Activated naive CD4-positive, alpha-beta T cell (primary cell): ENCODE measurements at places on chromosomes 6 and 20.

GRCh38 chr6:49409951-49410542 is 53.0 kb downstream of the MMUT start:
- DNase-seq: peak; percentile 9

DNA sequence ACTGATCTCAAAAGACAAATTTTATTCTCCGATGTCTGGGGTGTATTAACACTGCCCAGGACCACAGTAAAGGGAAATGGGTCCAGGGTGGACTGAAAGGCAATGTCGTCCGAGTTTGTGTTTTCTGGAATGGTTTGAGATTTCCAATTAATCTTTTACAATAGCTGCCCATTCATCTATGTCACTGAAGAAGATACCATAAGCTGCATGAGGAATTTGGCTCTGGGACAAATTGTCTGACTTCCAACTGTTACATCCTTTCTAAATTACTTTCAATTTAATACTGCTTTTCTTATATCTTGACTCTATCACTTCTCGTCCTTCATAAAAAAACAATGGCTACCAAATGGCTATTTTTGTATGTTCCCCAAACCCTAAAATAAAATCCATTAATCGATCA is 130.7 kb upstream of the KCNK16 start:
- DNase-seq: no peak

GRCh38 chr6:122799140-122799745 is 10.2 kb downstream of the SMPDL3A start:
- no peak for DNase-seq

DNA sequence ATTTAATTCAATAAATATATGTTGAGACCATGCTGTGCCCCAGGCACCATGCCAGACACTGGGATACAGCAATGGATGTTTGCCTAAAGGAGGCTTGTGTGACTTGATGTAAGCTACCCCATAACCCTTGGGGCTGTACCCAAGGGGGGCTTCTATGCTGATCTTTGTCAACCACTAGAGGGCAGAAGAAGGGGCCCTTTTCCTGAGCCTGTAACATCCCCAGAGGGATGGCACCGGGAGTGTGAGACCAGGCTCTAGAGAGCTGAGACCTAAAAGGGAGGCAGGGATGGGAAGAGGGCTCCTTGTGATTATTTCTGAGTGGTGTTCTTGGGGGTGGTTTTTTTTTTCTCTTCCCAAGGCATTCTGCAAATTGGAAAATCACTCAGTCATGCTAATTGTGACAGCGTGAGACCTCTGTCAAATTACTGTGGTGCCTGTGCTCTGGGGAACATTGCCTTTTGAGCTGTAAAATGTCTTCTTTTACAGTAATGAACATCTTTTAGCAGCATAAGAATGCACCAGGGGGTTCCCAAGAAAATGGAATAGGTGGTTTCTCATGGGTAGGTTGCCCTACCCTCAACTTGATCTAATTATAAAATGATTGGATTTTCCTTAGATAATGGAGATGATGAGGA is 138.7 kb upstream of the SLC24A3 start:
- DNase-seq: no peak

- DNase-seq: no peak
Observed at GRCh38 chr20:25493748-25494505, 86.5 kb downstream of the GINS1 start.

GRCh38 chr6:90146921-90147649 is 149.6 kb downstream of the BACH2 start:
- DNase-seq: no peak

DNA sequence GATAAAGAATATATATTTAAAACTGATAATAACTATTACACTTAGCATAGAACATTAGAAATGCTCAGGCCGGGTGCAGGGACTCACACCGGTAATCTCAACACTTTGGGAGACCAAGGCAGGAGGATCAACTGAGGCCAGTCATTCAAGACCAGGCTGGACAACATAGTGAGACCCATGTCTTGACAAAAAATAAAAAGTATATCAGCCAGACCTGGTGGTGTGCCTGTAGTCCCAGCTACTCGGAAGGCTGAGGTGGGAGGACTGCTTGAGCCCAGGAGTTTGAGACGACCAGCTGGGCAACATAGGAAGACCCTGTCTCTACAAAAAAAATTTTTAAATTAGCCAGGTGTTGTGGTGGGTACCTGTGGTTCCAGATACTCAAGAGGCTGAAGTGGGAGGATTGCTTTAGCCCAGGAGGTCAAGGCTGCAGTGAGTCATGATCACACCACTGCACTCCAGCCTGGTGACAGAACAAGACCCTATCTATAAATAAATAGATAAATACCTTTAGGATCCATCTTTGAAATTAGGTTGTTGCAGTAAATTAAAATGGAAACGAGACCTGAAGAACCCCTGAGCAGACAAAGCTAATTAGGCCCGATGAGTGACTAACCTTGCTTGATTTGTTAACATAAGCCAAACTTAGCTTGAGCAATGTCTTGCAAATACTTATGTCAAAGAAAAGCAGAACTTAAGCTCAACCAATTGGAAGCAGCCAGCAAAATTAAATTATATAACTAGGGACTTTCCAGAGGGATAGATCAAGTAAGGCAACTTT is 75.8 kb upstream of the E2F3 start:
- DNase-seq: no peak

DNA sequence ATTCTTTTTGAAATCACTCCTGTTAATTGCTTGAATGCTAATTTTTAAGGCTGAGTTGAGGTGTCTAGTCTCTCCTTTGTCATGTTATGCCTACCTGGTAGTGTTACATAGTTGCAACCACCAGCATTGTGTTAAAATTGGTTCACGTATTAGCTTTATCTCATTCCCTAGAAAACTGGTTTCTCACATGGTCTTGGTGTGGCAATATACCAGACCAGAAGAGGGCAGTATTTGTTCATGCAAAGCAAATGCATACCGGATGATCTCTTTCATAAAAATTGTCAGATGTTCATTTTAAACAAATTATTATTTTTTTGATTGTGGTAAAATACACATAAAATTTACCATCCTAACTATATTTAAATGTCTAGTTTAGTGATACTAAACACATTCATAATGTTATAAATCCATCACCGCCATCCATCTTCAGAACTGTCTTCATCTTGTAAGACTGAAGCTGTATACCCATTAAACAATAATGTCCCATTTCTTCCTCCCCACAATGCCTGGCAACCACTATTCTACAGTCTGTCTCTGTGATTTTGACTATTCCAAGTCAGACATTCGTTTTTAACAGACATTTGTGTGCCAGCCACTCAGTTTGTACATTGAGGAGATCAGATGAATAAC is 92.8 kb downstream of the ATRN start:
- DNase-seq: no peak

DNA sequence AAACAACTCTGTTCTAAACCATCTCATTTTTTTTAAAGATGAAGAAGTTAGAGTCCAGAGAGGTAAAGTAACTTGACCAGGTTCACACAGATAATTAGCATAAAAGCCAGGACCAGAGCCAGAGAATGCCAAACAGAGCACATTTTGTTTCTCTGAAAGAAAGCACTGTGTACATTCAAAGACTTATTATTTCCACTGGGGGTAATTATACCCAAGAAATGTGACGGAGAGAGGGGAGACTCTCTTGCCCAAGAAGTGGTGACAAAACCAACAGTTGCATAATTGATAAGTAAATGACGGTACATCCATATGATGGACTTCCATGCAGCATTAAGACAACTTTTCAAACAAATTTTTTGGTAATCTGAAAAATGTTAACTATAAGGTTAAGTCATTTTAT is 111.6 kb downstream of the RTN4IP1 start:
- DNase-seq: no peak

DNA sequence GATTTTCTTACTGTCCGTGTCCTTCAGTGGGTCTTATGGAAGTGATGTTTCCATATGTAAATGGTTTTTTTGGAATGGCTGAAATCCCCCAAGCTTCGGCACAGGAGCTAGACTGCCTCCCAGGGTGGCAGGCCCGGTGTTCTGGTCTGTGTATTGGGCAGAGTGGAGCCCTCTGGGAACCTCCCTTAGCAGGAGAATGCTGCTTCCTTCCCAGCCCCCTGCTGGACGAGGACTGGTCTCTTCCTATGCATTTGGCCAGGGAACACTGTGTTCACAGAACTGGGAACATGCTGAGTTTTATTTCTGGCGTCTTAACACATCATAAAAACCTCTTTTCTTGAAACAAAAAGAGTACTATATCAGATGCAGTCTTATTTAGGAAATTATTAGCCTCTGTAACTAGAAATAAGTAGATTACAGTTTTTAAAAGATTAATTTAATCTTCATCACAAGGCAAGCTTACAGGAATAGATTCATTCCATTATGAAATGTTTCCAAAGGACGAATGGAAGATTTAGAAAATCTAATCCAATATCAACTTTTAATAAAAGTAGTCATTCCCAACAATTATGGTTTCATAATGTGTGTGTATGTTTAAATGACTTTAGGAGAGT is 56.6 kb downstream of the SYTL3 start:
- DNase-seq: no peak

- no peak for DNase-seq
Observed at GRCh38 chr6:152596726-152597125, 40.4 kb downstream of the SYNE1 start.

DNA sequence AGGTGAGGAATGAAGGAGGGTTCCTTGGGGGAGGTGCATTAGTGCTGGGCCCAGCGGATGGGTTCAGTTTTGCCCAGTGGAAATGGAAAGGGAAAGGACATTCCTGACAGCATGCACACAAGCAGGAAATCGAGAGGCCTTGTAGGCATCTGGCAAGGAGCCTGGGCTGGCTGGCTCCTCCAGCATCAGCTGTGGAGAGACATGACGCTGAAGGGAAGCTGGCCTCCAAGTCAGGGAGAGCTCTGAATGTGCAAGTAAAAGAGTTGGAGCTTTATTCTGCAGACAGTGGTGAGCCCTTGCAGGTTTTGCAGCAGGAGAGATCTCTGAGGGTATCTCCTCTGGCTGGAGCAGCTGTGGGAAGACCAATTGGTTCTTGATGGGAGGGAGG is 154.3 kb downstream of the MRPL14 start:
- no peak for DNase-seq

- no peak for DNase-seq
Observed at GRCh38 chr6:159913862-159914564, 23.2 kb downstream of the MAS1 start.

DNA sequence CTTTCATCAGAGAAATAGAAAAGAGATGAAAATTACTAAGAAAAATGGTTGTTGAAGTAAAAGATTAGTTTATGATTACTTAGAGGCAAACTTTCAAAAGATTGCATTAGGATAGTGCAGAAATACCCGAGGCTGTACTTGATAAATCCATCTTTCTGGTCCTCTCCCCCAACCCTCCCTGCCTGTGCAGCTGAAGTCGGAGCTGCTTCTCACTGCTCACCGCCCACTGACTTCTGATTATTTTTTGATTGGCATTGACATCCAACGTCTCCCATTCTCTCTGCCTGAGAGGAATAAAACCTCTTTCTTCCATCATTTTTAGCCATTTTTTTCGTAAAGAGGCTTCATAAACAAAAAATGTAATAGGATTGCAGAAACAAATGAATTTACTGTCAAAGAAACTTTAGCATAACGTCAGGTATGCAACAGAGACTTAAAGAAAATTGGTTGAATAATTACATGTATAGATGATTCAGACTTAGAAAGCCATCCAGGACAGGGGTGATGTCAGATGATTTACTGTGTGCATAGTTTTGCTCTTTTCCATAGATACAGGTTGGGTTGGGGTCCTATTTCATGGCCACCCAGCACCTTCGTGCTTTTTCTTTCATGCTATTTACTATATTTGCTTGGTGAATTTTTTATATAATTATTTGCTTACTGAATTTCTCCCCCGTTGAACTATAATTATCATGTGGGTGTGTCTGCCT is 53.6 kb upstream of the EDN3 start:
- DNase-seq: no peak

DNA sequence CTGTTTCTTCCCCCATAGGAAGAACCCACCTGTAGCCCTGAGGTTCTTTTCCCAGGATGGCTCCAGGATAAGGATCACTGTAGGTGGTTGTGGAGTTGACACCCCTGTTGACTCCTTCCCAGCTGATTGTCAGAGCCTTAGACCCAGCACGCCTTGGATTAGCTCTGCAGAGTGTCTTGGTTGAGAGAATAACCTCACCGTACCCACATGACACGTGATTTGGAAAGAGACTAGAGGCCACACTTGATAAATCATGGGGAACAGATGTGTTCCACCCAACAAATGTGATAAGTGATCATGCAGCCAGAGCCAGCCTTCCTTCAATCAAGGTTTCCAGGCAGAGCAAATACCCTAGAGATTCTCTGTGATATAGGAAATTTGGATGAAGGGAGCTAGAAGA is 12.2 kb downstream of the BTN3A1 start:
- no peak for DNase-seq

DNA sequence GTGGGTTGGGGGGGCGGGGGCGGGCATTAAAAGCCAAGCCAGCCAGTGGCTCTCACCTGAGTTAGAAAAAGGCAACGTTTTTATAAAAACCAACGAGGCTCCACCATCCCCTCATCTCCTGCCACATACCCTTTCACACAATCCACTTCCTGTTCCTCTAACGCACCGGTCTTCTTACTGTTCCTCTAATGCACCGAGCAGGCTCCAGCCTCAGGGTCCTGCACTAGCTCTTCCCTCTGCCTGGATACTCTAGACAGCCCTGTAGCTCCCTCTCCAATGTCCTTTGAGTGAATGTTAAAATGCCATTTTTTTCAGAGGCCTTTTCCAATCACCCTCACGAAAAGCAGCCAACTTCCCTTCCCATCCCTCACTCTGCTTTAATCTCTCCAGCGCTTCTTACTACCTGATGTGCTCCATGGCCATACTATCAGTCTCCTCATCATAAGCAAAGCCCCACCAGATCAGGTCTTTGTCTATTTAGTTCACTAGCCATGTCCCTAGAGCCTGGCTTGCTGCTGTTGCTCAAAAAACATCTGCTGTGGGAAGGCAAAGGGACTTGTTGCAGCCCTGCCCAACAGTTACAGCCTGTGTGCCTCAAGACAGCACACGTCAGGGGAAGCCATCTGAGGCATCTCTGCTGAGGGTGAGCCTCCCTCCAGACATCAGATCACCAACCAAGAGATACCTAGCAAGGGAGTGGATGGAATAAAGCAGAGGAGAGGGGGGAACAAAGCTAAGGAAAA is 3.9 kb downstream of the FKBP1A start:
- DNase-seq: no peak

- DNase-seq: no peak
Observed at GRCh38 chr20:35796571-35796970, 24.8 kb downstream of the PHF20 start.

DNA sequence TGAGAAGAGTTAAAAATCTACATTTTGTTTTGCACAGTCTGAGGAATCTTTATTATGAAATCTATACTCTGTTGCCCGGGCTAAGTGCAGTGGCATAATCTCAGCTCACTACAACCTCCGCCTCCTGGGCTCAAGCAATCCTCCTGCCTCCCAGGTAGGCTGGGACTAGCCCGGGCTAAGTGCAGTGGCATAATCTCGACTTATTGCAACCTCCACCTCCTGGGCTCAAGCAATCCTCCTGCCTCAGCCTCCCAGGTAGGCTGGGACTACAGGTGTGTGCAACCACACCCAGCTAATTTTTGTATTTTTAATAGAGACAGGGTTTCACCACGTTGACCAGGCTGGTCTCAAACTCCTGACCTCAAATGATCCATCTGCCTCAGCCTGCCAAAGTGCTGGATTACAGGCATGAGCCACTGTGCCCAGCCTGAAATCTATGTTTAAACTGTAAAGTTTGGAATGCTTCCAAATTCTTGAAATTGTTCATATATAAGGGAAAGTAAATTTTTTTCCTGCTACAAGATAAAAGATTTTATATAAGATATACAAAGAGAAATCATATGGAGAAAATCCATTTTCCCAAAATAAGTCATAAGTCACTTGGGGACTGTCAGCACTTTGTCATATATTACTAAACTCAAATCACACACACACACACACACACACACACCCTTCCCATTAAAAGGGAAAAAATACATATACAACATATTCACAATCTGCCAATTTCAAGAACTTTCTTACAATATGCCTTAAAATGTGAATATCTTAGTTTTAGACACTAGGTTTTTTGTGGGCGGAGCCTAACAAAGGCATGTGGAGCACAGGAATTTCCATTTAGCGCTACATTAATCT is 19.4 kb downstream of the PTPRK start:
- no peak for DNase-seq
